T-helper 17 cell (primary cell): ENCODE measurements at places on chromosomes 6 and 20.

DNA sequence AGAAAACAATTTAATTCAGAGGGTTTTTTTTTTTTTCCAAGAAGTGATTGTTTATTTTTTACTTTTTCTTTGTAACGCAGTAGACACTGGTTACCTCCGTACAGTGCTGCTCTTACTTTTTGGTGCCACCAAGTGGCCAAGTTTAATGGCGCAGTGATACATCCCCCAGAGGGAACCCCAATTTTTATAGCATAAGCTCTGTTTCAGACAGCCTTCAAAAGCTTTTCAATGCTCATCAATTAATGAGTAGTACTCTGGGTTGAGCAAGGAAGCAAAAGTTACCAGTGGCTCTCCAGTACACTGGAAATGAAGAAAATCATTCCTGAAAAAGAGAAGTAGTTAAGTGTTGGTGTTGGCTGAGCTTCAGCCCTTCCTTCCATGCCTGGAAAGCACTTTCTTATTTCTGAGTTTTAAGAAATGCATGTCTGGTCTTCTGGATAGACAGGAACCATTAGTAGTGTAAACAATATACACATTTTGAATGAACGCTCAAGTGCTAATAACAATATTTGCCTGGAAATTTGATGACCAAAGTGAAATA lies 129.1 kb upstream of the SMLR1 start:
- DNase-seq: peak; percentile 11
- H3K4me3 ChIP-seq: no peak overlapping the region
- H3K4me1 ChIP-seq: peaks cover 10% of the 10 kb centered on the region

DNA sequence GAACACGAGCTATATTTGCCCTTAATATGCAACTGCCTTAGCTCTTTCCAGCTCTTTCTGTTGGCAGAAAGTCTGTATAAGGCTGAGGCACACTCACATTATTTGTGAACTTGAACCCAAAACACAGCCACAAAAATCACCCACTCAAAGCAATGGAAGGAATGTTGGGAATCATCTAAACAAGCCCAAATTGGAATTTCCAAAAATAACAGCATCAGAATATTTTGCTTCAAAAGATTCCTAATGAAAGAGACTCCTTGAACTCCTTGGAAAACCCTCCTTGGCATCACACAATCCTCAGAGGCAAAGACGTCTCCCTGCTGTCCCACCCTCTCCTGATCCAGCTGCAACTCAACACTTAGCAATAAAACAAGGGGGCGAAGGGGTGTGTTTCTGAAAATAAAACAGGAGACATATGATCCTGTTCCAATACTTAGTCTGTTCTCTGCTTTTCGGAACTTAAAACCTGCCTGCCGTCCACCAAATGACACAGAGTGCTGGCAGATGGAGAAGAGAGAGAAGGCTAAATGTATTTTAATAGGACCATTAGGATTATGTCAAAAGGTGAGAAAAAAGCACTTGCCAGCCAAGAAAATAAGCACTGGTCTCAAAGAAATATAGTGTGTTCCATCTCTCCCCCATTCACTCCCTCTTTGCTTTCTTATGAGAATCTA lies 320.7 kb upstream of the JARID2 start:
- no peak overlapping the region for H3K4me3 ChIP-seq
- no peak overlapping the region for H3K27ac ChIP-seq
- H3K27me3 ChIP-seq: no peaks in the 10 kb centered on the region
- no peaks in the 10 kb centered on the region for H3K36me3 ChIP-seq
- DNase-seq: no peak

- H3K4me1 ChIP-seq: no peaks in the 10 kb centered on the region
- no peak for DNase-seq
- no peak overlapping the region for H3K27ac ChIP-seq
These were observed 718.6 kb downstream of the QKI start for GRCh38 chr6:164133095-164133494.

DNA sequence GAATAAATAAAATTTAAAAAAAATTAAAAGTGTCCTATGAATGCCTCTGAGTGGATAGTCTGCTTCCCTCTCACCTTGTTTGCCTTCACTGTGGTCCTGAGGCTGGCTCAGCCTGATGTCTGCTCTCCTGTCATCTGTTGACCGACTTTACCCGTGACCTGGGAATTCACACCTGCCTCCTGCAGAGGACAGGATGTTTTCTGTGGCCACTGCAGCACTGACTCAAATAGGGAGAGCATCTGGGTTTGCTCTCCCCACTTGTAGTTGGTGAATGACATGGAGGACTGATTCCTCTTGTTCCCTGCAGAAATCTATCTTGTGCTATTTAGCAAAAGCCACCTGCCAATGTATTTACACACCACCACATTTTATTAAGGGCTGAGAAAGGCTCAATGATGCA lies 52.4 kb upstream of the ERVFRD-1 start:
- H3K36me3 ChIP-seq: peaks cover 2% of the 10 kb centered on the region
- H3K4me1 ChIP-seq: peaks cover 13% of the 10 kb centered on the region
- H3K4me3 ChIP-seq: no peak overlapping the region
- H3K27me3 ChIP-seq: no peaks in the 10 kb centered on the region
- H3K27ac ChIP-seq: no peak overlapping the region

DNA sequence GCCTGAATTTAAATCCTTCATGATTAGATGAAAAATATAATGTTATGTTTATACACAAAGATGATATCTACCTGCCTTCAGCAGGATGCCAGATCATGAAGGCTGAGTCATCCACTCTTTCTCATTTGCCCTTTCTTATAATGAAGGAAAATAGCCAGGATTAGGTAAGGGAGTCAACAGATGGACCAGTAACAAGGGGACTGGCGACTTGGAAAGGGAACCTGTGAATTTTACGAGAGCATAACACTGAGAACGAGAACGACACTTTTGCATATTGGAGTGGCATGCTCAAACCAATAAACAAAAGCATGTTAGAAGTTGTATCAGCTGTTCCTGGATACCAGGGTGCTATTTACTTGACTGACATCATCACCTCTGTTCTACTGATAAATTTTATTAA lies 154.0 kb downstream of the LAMP5 start:
- no peak overlapping the region for H3K27ac ChIP-seq
- H3K4me1 ChIP-seq: no peaks in the 10 kb centered on the region
- H3K27me3 ChIP-seq: no peaks in the 10 kb centered on the region
- H3K4me3 ChIP-seq: no peak overlapping the region

DNA sequence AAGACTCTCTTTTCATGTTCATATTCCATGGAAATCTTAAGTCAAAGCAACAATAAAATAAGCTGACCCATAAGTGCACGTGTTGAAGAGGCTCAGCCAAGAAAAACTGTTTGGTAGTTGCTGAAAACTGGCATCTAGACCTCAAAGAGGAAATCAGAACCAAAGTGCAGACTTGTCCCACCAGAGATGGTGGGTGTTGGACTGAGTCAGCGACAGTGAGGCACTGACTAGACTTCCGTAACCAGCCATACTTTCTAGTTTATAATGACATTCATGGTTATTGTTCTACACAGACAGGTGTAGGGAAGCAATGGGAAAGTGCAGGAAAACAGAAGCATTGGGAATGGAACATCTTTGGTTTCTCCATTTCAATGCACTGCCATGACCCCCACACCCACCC lies 175.7 kb upstream of the AGPAT4 start:
- no peak overlapping the region for H3K4me3 ChIP-seq
- peaks cover under 1% of the 10 kb centered on the region for H3K4me1 ChIP-seq
- H3K27me3 ChIP-seq: no peaks in the 10 kb centered on the region
- H3K27ac ChIP-seq: no peak overlapping the region
- DNase-seq: no peak

DNA sequence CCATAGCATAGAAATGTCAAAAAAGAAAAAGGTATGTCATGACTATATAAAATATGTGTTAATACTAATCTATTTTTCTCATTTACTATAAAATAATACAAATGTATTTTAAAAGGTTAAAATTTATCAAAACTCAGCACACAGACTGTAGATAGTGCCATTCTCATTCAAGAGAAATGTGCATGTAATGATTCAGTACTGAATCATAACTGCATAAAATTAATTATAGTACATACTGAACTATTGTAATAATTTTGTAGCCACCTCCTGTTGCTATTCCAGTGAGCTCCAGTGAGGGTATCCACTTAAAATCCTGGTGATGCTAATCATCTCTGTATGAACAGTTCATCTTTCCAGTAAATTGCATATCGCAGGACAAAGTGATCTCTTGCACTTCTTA lies 82.8 kb downstream of the HMGCLL1 start:
- no peaks in the 10 kb centered on the region for H3K4me1 ChIP-seq
- no peaks in the 10 kb centered on the region for H3K36me3 ChIP-seq
- no peaks in the 10 kb centered on the region for H3K27me3 ChIP-seq
- no peak for DNase-seq
- no peak overlapping the region for H3K27ac ChIP-seq
- no peak overlapping the region for H3K4me3 ChIP-seq

GRCh38 chr6:90654806-90655205 lies 67.9 kb upstream of the MAP3K7 start:
- no peak for DNase-seq
- H3K4me1 ChIP-seq: no peaks in the 10 kb centered on the region
- peak overlapping the region; percentile 45 for H3K27ac ChIP-seq
- H3K4me3 ChIP-seq: no peak overlapping the region

- peaks cover 6% of the 10 kb centered on the region for H3K4me1 ChIP-seq
- H3K27me3 ChIP-seq: peaks cover 49% of the 10 kb centered on the region
- no peaks in the 10 kb centered on the region for H3K36me3 ChIP-seq
- H3K27ac ChIP-seq: no peak overlapping the region
- H3K4me3 ChIP-seq: no peak overlapping the region
These were observed 138.3 kb downstream of the COL9A1 start for GRCh38 chr6:70164556-70164955.

DNA sequence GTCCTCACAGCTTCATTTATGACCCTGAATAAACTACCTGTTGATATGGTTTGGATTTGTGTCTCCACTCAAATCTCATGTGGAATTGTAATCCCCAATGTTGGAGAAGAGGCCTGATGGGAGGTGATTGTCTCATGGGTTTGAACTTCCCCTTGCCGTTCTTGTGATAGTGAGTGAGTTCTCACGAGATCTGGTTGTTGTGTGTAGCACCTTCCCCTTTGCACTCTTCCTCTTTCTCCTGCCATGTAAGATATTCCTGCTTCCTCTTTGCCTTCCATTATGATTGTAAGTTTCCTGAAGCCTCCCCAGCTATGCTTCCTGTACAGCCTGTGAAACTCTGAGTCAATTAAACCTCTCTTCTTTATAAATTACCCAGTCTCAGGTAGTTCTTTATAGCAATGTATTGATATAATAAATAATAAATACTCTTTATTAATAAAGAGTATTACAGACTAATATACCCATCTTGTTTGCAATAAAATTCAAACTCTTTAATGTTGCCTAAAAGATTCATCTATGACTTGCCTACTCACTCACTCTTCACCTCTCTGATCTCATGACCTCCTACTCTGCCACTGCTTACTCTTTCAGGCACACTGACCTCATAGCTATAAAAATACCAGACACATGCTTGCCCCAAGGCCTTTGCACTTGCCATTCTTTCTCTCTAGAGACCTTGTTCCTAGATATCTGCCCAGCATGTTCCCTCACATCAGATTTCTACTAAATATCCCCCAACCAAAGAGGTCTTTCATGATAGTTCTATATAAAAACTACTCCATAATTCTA lies 256.4 kb upstream of the MARCKS start:
- no peak overlapping the region for H3K27ac ChIP-seq
- no peaks in the 10 kb centered on the region for H3K36me3 ChIP-seq
- H3K4me1 ChIP-seq: no peaks in the 10 kb centered on the region
- no peak overlapping the region for H3K4me3 ChIP-seq

DNA sequence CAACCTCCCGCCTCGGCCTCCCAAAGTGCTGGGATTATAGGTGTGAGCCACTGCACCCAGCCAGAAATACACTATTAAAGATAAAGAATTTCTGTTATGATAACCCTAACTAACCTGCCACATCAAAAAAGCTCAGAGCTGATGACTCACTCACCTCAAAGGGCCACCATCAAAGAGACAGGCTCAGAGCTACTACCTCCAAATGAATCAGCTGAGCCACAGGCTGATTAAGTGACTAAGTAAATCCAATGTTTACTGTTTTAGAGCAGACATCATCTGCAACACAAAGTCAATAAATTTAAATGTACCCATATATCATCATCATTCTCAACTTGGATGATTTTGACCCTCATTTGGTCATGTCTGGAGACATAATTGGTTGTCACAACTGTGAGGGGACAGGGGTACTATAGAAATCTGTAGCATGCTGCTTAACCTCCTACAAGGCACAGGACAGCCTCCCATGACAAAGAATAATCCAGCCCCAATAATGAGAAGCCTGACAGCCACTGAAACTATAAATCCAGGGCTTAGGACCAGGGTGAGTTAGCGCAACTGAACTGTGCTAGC lies 106.5 kb downstream of the ATP9A start:
- H3K27me3 ChIP-seq: peaks cover 11% of the 10 kb centered on the region
- DNase-seq: no peak
- no peak overlapping the region for H3K27ac ChIP-seq
- peaks cover 11% of the 10 kb centered on the region for H3K4me1 ChIP-seq
- H3K4me3 ChIP-seq: no peak overlapping the region
- no peaks in the 10 kb centered on the region for H3K36me3 ChIP-seq

DNA sequence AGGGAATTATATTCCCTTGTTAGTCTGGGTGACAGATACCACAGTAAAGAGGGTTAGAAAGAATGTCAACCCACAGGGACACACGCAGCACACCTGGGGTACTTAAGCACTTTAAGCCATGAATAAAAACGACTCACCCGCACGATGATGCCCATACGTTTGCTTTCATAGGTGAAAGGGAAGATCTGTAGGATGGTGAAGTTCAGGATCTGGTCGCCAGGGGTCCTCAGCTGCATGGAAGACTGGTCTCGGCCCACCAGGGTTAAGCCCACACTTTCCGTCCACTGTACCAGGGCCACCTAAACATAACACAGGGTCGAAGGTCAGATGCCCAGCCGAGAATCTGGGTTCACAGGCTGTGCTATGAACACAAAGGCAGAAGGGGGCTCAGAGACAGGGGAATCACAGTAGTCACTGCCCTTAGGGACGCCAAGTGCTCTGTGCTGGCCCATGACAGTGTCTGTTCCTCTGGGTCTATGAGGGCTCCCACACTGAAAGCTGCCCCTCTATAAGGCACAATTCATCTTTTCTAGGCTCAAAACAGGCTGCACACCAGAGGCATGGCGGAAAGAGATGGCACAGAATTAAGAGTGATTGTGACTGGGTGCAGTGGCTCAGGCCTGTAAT lies 96.8 kb upstream of the NFATC2 start:
- H3K36me3 ChIP-seq: no peaks in the 10 kb centered on the region
- H3K4me3 ChIP-seq: peak overlapping the region; percentile 28
- peaks cover 26% of the 10 kb centered on the region for H3K27me3 ChIP-seq
- H3K27ac ChIP-seq: no peak overlapping the region
- peak; percentile 18 for DNase-seq

GRCh38 chr20:51938559-51939258 lies 136.4 kb upstream of the SALL4 start:
- H3K27ac ChIP-seq: no peak overlapping the region
- DNase-seq: no peak
- H3K4me3 ChIP-seq: no peak overlapping the region
- no peaks in the 10 kb centered on the region for H3K4me1 ChIP-seq
- no peaks in the 10 kb centered on the region for H3K36me3 ChIP-seq
- H3K27me3 ChIP-seq: peaks cover 10% of the 10 kb centered on the region
